Activated CD4-positive, alpha-beta T cell treated with anti-CD3 and anti-CD28 coated beads for 1 hour (primary cell): ENCODE measurements at places on chromosomes 5 and 9.

- no peak for DNase-seq
Measured at GRCh38 chr5:10674582-10674981, 86.5 kb downstream of the DAP start.

GRCh38 chr9:122387536-122387935 lies 16.7 kb downstream of the PTGS1 start:
- no peak for DNase-seq

DNA sequence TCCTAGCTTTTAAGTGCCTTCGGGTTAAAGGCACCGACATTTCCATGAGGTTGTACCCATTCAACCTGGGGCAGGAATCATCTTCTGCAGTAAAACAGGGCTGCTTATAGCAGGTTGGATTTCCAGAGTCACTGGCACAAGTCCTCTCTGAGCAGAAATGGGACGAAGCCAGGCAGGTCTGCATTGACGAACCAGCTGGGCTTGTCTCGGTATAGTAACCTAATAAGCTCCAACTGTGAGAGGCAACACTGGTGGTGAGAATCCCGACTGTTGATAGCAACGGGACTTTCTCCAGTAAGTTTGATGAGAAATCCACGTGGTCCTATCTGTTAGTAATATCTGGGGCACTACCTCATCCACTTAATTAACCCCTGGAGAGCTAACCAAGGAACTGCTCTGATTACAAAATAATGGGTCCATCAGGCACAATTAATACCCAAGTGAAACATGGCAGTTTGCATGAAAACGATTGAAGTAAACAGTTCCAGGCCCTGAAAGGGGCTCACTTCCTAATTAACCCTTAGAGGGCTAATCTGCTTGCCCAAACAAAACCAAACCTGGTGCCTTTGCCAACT lies 491.0 kb upstream of the C9orf72 start:
- DNase-seq = no peak

DNA sequence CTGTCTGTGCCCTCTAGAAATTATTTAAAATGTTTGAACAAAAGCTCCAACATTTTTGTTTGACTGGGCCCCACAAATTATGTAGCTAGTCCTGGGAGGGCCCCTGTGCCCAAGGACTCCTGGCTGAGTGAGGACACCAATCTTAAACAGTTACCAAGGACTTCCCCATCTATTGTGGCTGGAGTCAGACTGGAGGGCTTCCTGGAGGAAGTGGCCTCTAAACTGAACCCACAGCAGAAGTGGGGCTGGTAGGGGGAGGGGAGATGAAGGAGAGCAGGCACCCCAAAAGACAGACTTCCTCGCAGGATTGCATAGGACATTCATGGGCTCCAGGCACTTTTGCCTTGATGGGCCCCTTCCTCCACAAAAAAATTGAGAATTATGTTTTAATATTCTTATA lies 8.1 kb downstream of the ADAMTS13 start:
- DNase-seq = no peak

DNA sequence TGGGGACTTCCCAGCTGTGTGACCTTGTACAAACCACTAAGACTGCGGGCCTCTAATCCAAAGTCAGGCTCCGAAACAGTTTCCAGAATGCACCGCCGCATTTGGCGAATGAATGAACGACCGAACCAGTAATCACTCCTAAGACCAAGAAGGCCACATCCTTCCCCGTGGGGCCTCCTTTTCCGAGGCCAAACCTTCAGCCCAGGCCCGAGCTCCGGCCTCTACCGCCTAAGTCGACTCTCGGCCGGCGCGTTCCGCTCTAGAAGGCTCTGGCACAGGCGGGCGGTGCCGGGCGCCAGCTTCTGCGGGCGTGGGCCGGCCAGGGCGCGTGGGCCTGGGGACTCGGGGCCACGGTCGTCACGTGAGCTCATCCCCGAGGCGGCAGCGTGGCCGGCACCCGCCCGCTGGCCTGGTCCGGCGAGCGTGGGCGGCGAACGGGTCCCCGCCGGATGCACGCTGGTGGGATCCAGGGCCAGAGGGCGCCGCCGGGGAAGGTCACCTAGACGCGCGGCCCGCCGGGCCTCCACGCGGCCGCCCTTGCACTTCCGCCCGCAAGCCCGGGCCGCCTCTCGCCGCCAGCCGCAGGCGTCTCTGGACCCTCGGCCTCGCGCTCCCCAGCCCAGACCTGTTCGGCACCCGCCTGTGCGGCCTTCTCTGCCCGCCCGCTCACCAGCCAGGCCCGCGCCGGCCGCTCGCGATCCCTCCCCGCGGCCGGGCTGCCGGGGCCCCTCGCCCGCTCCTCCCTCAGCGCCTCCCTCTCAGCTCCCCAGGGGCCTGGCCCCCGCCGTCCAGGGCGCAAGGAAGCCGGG lies 754 bp downstream of the VDAC1 start:
- no peak for DNase-seq

DNA sequence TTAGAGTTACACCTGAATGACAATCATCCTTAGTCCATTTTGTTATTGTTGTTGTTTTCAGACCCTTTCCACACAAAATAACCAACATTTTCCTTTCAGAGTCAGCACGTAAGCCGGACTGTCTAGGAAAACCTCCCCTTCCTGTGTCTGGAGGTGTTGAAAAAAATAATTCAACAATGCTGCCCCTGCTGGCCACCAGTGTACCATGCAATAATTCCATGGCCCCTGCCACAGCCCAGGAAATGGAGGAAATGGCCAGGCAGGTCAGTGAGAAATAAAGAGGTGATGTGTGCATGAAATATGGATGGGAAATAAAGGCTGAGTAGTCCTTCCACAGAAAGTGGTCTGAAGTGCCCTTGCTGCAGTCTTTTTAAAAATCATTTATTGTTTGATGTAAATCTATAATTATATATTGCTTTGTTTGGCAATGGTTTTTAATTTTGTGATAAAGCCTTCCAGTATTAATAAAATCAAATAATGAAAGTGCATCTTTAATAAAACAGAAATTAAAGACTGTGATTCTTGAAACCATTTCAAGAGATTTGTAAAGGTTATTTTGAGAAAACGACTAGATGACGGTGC lies 152.8 kb upstream of the PAPPA start:
- no peak for DNase-seq
